ENCODE measurements at places on chromosomes 5 and 9.

GRCh38 chr5:168168978-168169698 lies 122.3 kb upstream of the WWC1 start:
- no peak for DNase-seq

- no peak for DNase-seq
Observed at GRCh38 chr5:27191786-27192510, 153.6 kb upstream of the CDH9 start.

DNA sequence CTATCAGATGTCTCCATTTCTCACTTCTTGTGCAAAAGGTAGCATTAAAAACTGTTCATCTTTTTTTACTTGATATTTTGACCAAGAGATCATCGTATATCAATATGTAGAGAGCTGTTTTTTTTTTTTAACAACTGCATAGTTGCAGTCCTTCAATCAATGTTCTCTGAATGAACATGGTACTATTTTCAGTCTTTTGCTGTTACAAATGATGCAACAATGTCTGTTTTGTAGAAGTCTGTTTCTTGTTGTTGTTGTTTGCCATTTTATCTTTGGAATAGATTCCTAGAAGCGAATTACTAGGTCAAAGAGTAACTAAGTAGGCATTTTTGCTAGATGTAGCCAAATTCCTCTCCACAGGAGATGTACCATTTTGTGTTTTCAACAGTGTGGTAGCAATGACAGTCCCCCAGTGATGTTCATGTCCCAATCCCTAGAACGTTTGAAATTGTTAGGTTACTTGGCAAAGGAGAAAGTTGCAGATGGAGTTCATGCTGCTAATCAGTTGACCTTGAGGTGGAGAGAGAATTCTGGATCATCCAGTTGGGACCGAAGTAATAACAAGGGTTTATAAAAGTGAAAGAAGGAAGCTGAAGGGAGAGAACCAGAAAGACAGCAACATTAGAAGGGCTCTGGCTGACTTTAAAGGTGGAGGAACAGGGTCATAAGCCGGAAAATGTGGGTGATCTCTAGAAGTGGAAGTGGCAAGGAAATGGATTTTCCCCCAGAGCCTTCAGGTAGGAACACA lies 6.3 kb downstream of the MTREX start:
- DNase-seq, result no peak

GRCh38 chr5:176648474-176649194 lies 1.4 kb downstream of the TSPAN17 start:
- DNase-seq, result no peak

DNA sequence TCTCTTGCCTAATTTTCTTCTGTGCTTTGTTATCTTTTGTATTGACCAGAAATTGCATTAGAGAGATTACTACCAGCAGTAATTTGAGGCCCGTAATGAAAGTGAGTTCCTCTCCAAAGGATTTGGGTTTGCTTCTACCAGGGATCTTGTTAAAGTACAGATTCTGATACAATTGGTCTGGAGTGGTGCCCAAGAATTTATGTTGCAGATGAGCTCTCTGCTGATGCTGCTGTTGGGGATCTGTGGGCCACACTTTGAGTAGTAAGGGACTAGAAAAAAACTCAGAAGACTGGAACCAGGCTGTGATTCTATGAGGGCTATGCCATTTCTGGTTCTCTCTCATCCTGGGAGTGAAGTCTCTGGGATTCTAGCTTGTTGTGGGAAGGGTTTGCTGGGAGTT lies 192.2 kb downstream of the SEC61B start:
- no peak for DNase-seq

GRCh38 chr5:143029293-143029692 lies 259.1 kb downstream of the ARHGAP26 start:
- DNase-seq, result no peak

GRCh38 chr5:74865256-74865803 lies 857 bp downstream of the FAM169A start:
- no peak for DNase-seq

GRCh38 chr5:53276825-53277224 lies 167.3 kb upstream of the MOCS2 start:
- DNase-seq, result no peak

GRCh38 chr5:154221371-154221896 lies 30.9 kb downstream of the GALNT10 start:
- DNase-seq, result peak; percentile 65

- no peak for DNase-seq
Observed at GRCh38 chr9:13023498-13023897, 248.7 kb downstream of the LURAP1L start.

DNA sequence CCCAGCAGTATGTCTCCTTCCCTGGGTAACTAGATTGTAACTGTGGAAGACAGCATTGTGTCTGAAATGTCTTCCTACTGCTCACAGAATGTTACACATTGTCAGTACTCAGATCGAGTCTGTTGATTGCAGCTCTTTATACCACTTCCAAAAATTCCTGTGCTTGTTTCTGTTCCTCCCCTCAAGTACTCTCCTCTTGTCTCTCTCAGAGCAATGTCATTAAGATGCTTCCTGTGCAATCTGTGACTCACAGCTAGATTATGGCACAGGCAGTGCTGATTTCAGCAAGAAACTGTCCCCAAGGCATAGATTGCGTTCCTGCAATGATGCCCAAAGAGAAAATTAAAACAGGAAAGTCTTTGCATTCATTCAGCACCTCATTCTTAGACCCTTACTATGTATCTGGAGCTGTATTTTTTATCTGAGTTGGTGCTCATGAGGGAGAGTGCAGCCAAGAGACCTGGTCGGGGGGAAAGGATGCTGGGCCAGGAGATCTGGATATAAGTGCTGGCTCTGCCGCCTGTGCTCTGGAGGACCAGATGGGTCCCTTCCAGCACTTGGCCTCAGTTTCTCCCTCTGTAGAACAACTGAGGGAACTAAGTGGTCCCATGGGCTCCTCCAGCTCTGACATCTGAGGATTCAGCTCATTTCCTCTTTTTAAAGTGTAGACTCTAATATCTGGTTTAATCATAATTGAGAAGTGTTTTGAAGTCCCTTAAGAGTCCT lies 40.8 kb upstream of the GNPDA1 start:
- no peak for DNase-seq

DNA sequence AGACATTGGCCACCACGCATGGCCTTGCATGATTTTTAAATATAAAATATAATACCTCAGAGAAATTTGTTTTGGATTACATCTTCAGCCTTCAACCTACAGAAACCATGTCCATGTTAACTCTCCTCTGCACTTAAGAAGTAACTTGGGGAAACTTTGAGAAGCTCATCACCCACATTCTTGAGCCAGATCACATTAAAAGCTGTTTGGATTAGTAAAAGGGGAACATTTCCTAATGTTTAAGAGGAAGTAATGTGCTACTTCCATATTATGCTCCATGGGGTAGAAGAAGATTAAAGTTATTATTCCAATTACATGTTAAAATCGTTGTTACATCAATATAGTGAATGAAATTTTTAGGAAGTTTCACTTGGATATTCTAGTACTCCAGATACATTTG lies 10.4 kb upstream of the CEP120 start:
- no peak for DNase-seq

DNA sequence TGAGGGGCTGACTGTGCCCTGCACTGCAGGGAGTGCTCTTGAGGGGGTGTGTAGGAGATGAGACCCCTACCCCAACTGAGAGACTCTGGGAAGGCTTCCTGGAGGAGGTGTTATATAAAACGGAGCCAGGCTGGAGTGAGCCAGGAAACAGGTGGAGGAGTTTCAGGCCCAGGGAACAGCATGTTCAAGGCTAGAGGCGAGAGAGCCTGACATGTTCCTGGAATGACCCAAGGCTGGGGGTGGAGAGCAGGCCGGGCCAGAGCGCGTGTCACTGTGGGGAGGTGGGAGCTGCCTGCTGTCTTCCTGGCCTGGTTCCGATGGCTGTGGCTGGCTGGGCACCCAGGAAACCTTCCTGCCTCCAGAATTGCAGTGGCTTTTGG lies 48.7 kb downstream of the RXRA start:
- no peak for DNase-seq

Data from activated CD4-positive, alpha-beta T cell treated with anti-CD3 and anti-CD28 coated beads for 48 hours (primary cell).